Fibroblast of gingiva (primary cell): ENCODE measurements at places on chromosomes 11 and 22.

DNA sequence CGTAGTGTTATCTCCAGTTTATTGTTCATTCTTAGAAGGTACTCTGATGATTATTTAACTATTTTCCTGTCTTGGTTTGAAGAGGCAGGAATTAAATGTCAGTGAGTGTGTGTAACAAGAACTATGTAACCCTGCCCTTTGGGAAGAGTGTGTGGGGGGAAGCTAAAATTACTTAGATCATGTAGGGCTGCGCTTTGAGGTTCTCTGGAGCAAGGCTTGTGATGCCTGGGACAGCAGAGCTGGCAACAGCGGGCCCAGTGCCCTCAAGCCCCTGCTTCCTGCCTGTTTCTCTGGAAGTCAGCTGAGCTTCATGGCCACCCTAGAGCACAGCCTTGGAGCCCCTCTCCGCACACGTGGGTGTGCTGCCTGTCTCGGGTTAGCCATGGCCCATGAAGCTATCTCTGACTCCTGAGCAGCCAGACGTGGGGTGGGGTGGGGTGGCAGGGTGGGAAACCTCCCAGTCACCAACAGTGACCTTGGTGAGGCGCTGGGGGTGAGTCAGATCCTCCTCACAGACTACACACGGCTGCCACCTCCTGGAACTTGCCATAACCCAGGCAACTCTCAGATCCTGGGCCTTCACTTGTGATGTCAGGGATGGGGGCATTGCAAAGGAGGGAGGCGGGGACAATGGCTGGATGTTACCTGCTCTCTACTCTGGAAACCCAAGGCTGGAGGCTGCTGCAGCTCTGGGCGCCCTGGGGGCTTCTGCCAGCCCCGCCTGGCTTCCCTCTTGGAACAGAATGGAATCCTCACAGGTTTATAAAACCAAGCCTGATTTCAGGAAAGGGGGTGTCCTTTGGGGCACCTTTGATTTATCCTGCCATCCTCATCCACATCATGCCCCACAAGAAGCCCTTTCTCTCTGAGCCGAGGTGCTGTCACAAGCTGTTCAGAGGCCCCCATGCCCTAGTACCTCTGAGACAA, 88.6 kb downstream of the SNX19 start:
- DNase-seq, result peak; percentile 71

- no peak for DNase-seq
Observed at GRCh38 chr22:31124811-31125465, 2.2 kb downstream of the INPP5J start.

- no peak for DNase-seq
Observed at GRCh38 chr11:102615077-102615893, 9.8 kb downstream of the MMP20 start.

DNA sequence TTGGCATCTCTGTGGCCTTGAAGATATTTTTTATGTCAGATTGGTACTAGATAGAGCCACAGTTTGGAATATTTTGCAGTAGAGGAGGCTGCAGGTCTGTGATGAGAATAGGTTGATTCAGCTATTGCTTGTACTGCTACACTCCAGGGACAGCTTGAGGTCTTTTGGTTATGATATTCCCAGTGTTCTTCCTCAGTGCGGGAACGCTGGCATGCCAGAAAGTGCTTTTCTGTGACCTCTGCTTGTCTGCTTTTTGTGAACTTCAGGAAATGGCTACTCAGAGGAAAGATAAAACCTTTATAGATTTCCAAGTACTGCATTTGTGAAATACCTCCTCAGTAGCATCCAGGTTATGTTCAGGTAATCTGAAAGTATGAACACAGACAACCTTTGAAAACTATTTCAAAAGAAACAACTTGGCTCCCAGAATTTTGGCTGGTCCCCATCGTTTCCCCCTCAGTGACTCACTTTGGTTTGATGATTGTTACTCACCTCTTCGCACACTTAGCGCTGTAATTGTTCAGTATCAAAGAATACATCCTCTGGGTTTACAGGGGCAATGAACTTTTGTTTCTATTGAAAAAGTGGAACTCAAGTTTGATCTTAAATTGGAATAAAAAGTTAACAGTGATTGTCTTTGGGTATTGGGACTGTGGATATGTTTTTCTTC, 191.4 kb downstream of the HIPK3 start:
- no peak for DNase-seq

GRCh38 chr22:24841261-24841660, 35.2 kb downstream of the SGSM1 start:
- DNase-seq, result no peak

DNA sequence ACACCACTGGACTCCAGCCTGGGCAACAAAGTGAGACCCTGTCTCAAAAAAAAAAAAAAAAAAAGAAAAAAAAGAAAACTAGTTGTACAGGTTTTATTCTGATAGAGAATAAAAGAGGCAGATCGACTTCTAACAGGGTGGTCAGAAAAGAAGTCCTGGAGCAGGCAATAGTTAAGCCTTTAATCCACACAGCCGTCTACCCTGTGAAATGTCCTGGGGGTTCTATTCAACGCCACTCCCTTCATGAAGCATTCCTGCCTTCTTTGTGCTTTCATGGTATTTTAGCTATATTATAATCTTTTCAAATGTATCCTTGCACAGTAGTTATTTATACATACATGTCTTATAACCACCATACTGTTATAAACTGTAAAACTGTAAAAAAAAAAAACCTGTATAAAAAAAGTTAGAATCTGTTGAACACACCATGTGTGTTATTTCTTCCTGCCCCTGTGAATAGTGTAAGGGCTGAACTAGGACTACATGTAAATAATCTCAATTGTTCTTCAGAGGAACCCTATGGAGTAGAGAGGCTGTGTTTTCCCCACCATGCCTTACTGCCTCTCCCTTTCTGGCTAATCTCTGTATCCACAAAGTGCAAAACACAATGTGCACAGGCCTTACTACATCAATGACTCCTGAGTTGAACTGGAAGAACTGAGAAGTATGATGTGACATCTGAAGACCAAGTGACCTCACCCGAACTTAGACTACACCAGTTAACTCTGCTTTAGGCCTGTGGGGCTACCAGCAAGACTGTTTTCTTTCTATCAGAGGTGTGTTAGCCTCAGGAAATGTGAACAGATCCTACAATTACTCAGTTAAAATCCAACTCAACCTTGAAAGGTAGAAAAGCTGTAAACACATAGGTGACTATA, 25.3 kb downstream of the PRCP start:
- no peak for DNase-seq

- DNase-seq, result no peak
Observed at GRCh38 chr11:76671237-76671592, 668 bp upstream of the LRRC32 start.

- DNase-seq, result no peak
Observed at GRCh38 chr11:14058061-14058460, 95.5 kb downstream of the SPON1 start.

GRCh38 chr11:92388380-92388779, 163.8 kb downstream of the FAT3 start:
- DNase-seq, result no peak

- no peak for DNase-seq
Observed at GRCh38 chr22:45235851-45236342, 4.8 kb downstream of the KIAA0930 start.

GRCh38 chr11:118306556-118306955, 2.0 kb downstream of the CD3E start:
- no peak for DNase-seq

DNA sequence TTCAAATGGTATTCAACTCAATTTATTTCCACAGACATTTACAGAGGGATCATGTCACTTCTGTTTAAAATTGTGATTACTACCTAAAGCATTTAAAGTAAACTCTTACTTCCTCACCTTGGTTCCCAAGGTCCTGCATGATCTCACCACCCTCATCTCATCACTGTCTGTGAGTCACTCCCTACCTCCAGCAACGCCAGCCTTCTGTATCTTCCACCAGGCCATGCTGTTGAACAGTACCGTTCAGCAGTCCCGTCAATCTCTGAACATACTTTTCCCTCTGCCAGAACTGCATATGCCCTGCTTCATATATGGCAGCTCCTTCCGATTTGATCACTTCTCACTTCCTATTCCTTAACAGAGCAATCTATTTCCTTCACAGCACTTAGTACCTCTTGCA, 2.0 kb downstream of the FBXO3 start:
- no peak for DNase-seq

DNA sequence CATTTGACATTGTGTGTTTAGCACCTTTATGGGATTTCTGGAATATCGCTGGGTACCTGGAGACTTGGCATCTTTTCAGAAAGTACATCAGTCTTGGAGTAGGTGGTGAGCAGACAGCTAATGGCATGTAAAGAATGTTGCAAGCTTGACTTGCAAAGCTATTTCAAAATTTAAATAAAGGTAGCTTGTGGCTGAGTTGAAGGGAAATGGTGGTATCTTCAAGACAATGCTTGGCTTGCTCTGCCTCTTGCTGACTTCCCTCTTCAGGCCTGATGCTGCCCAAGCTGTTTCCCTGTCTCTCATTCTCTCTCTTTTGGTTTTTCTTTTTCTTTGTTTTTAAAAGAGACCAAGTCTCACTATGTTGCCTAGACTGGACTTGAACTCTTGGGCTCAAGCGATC, 13.2 kb downstream of the ZNRF3 start:
- no peak for DNase-seq

DNA sequence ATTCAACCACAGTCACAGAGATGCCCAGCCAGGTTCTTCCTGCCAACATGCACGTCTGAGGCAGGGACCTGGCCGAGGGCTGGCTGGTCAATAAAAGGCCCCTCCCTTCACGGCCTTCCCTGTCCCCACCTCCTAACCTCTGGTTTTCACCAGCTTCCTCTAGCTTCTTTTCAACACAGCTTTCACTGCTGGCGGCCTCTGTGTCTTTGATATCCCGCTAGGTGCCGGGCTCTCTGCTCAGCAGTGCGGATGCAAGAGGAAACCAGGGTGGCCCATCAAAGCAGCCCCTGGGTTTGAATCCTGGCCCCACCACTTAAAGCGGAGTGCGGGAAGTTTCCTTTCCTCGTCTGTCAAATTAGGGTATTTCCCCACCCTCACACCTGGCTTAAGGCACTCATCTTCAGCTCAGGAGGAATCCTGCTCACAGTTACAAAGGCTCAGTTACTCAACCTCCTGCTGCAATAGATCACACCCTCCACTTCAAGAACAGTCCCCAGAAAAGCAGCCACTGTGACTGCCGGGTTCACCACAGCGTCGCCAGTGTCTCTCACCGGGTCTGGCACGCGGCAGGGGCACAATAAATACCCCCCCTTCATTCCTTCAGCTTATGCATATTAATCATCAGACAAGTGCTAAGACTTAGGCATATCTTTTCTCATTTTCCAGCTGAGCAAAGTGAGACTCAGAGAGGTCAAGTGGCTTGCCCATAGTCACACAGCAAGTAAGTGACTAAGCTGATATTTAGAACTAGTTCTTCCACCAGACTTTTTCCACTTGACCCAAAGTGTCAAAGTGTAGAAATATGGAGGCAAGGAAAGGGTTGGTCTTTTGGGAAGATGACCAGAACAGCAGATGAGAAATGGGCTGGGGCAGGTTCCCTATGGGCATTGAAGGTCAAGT, 45.7 kb downstream of the TXN2 start:
- DNase-seq, result no peak

DNA sequence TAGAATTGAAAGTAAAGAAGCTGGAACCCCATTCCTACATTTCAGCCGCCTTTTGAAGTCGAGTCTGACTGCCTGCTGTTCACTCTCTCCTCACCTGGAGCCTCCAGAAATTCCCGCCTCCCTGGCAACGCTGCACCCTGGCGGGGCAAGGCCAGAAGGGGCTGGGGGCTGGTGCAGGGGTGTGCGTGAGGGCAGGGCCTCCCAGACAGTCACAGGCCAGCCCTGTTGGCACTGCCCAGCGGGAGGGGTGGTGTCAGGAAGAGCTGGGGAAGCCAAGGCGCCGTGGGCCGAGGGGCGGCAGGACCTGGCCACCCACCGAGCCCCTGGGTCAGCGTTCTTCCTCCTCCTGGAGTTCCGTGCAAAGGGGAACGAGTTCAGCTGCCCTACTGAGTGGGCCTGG, 123.2 kb downstream of the KCNQ1OT1 start:
- DNase-seq, result no peak

- DNase-seq, result peak; percentile 29
Observed at GRCh38 chr22:41672780-41673509, 15.7 kb downstream of the SNU13 start.

GRCh38 chr11:19977941-19978340, 182.3 kb downstream of the DBX1 start:
- DNase-seq, result no peak

GRCh38 chr11:8389029-8389996, 125.6 kb upstream of the LMO1 start:
- no peak for DNase-seq

DNA sequence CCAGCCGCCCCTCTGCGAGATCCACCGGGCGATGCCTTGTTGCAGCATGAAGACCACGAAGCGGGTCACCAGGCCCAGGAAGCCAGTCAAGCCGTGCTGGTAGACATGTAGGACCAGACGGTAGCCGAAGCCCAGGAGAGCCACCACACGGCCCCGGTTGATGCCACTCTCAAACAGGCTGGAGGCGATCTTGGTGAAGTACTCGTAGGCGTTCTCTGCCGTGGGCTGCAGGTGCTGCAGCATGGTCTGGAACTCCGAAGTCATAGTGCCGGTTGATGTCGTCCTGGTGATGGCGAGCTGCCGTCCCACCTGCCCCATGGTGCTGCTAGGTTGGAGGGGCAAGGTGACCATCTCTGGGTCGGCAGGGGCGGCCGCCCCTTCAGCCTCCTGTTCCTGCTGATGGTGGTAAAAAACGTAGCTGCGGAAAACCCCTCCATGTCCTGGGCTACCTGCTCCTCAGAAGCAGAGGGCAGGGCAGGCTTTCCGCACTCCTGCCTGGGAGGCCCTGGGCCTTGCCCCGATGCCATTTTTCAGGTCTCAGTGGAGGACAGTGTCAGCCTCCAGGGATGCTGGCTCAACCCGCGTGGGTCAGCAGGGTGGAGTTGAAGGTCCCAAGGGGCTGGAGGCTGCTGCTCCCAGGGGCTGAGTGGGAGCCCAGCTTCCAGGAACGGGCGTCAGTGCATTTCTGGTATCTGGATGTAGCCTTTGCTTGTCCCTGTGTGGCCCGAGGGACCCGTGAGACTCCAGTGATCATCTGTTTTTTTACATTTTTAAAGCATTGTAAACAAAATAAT, 98.7 kb downstream of the ADAMTS15 start:
- DNase-seq, result no peak

- DNase-seq, result no peak
Observed at GRCh38 chr11:124768914-124769313, 6.8 kb upstream of the ESAM start.

GRCh38 chr11:75184757-75185425, 34.0 kb downstream of the SLCO2B1 start:
- DNase-seq, result no peak

GRCh38 chr22:36184433-36185025, 17.1 kb downstream of the APOL4 start:
- DNase-seq, result peak; percentile 8

GRCh38 chr11:33984682-33985389, 66.7 kb upstream of the CAPRIN1 start:
- no peak for DNase-seq

- DNase-seq, result no peak
Observed at GRCh38 chr11:33654594-33654993, 46.0 kb downstream of the C11orf91 start.
